ENCODE measurements at places on chromosomes 12 and 14.

GRCh38 chr14:105117710-105118385, 50.7 kb downstream of the JAG2 start:
- no peak for DNase-seq

GRCh38 chr12:94545935-94546771, 86.5 kb upstream of the CEP83 start:
- DNase-seq: peak; percentile 68

DNA sequence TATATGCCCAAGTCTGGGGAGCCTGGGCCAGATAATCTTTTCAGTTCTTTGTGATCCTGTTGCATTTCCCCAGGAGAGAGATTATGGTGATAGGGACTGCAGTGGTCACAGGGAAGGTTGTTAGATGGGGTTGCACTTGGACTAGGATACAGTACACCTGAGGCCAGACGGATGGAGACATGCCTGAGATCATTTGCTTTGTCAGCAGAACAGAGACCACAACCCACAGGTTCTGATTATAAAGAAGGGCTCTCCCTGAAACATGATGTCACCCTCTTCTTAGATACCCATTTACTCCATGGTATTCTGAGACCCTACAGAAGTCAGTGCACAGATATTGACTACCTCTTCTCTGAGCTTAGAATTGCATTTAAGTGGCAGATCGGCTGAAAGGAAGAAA, 200.9 kb upstream of the IGF1 start:
- no peak for DNase-seq

GRCh38 chr14:54094765-54095164, 138.1 kb upstream of the BMP4 start:
- no peak for DNase-seq

- no peak for DNase-seq
Observed at GRCh38 chr14:50658203-50658602, 9.9 kb downstream of the SAV1 start.

GRCh38 chr14:93068711-93069110, 47.0 kb downstream of the ITPK1 start:
- DNase-seq: no peak

GRCh38 chr12:81229759-81230158, 151.9 kb downstream of the ACSS3 start:
- DNase-seq: no peak

- DNase-seq: no peak
Observed at GRCh38 chr12:102314821-102315220, 117.2 kb upstream of the PMCH start.

- DNase-seq: no peak
Observed at GRCh38 chr12:32115404-32116104, 8.9 kb downstream of the BICD1 start.

DNA sequence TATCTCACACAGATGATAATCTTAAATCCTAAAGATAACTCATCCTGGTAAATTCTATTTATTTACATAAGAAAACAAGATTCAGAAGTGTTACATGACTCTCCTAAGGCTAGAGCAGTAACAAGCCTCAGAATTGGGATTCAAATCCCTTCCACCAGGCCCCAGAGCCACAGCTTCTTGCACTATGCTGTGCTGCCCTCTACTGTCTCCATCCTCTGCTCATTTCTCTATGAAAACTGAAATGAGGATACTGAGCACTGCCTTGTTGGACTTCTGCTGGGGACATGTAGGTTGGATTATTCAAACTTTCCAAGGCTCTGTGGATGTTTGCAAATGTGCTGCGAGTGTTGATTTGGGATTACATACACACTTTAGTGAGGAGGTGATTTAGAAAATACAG, 23.5 kb upstream of the C12orf50 start:
- peak; percentile 55 for DNase-seq

DNA sequence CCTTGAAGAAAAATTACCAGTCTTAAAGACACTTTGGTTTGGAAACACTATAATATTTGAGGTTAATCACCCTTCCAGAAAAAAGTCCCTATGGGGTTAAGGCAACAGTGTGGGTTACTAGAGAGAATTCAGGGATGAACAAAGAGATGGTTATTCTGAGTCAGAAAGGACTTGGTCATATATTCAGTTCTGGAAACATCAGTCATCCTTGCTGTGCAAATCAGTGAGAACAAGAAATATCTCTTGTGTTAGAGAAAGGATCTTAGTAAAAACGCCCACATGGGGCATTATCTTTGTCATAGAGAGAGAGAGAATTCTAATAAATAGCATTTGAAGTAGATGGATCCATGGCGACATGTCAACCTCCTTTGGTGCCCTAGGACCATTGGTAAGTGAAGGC, 59.4 kb upstream of the E2F7 start:
- DNase-seq: no peak

DNA sequence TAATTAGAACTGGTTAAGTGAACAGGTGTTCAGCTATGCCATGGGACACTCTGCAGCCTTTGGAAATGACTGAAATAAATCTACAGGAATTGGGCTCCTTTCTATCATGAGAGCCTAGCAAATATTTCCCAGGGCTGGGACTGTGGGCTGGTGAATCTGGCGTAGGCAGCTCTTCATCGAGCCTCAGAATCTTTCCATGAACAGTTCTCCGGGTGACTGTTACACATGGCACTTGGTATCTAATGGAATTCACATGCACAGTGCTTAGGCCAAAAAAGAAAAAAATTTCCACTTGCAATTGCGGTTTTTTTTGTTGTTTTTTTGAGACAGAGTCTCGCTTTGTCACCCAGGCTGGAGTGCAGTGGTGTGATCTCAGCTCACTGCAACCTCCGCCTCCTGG, 32.1 kb downstream of the PRKAB1 start:
- DNase-seq: no peak

GRCh38 chr12:89939522-89940215, 231.0 kb upstream of the ATP2B1 start:
- DNase-seq: no peak

GRCh38 chr12:104769144-104769561, 188.9 kb downstream of the SLC41A2 start:
- no peak for DNase-seq

- DNase-seq: no peak
Observed at GRCh38 chr14:88327497-88327896, 4.4 kb upstream of the KCNK10 start.

- no peak for DNase-seq
Observed at GRCh38 chr14:81772381-81772780, 238.7 kb upstream of the SEL1L start.

DNA sequence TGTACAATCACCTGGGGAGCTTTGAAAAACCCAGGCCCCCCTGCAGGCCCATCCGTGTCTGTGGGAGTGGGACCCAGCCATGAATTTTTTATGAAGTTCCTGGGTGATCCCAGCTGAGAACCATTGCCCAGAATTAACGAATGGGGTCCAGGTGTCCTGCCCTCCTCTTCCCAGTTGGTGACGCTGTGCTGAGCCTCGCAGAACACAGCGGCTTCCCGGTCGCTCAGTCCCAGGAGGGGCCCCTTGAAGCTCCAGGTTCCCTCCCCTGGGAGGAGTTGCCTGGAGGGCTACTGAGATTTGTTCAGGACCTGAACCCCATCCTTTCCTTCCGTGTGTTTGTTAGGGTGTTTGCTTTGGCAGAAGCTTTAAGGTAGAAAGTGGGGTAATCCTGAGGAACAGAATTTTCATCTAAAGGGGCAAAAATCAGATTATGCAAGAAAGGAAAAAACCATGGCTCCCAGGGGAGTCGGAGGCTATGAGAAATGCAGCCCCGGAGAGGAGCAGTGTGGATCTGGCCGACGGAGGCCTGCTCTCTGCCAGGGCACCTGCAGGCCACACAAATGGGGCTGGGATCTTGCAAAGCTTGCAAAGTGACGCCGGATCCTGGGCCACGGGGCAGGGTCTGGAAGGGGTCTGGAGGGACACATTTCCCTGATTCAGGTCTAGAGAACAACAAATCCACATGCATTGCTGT, 164.7 kb upstream of the PRMT8 start:
- no peak for DNase-seq

DNA sequence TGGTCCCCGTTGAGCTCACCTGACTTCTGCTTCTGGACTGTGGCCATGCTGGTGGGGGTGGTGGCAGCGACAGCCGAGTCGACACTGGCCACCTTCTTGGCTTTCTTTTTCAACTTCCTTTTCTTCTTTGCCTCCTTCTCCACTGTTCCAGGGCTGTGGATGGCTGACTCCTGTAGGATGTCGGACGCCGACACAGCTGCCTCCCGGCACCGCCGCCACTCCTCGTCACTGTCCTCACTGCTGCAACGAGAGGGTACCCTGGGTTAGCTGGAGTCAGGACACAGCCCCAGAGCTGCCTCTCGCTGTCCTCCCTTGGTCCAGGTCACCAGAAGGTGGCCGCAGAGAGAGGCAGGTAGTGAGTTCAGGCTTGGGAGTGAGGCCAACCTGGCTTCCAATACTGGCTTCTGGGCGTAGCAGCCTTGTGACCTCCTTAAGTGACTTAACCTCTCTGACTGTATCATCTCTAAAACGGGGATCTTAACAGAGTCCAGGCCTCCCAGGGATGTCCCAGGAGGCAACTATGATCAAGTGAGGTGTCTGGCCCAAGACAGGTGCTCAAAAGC, 12.0 kb downstream of the C12orf43 start:
- DNase-seq: no peak

GRCh38 chr12:50546441-50547318, 41.9 kb downstream of the DIP2B start:
- DNase-seq: no peak

DNA sequence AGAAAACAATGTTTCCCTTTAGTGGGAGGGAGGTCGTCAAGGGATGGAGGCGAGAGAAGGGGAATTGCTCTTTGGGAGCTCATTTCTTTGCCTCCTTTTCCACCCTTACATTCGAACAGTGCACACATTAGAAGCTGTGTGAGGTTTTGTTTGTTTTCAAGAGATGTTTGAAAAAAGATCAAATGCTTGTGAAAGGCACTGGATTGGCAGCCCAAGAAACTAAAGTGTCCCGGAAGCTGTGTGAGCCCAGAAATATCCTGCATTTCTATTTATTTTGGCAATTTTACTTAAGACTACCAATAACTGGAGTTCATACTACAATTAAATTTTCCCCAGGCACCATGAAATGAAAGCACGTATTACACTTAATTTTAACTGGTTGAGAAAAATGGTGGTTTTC, 67.0 kb downstream of the IGF1 start:
- DNase-seq: no peak

- no peak for DNase-seq
Observed at GRCh38 chr12:73629893-73630831, 907.5 kb upstream of the ATXN7L3B start.

DNA sequence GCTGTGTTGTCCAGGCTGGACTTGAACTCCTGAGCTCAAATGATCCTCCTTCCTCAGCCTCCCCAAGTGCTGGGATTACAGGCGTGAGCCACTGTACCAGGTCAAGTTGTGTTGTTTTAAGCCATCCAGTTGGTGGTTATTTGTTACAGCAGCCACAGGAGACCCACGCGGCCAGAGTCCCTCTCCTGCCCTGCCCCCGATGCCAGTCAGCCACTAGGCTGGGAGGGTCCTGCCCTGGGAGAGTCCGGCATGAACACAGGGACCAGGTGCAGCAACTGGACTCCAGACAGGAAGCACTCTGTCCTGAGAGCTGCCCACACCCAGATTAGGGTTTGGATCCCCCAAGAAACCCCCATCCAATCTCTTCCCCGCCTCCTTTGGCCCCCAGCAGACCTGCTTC, 44.1 kb upstream of the FZD10 start:
- no peak for DNase-seq

DNA sequence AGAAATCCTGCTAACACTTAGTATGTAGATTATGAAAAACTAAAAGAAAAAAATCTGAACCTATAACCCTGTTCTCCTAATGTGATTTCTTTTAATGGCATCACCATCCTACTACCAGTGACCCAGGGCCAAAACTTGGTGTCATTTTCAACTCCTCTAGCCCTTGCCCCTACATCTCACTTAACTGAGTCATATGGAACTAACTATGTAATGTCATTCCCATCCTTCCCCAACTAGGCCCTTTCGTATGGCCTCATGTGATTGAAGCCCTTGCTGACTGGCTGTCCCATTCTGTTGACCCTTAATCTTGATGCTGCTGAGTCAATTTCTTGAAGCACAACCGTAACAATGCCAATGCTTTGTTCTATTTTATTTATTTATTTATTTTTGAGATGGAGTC, 7.6 kb downstream of the DMAC2L start:
- no peak for DNase-seq

DNA sequence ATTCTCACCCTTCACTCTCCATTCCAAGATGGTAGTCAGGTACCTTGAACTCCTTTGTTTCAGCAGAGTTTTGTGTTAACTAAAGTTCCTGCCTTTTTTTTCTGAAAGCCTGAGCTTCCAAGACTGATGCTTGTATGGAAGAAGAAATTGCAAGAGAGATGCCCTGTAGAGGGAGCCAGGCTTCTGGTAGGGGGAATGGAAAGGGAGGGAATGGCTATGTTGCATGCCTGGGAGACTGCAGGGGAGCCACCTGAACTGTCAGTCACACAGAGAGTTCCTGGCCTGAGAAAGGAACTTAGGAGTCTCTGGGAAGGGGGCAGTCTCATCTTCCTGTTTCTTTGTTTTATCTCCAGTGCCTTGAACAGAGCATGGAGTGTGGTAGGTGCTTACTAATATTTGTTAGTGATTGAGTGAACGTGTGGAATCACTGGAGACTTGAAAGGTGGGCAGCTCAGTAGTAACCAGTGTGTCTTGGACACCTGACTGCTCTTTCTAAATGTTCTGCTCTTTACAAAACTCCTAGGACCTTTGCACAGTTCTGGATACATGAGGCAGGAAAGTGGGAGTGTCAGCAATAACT, 132.2 kb downstream of the ANO4 start:
- no peak for DNase-seq

GRCh38 chr14:59829469-59830337, 40.9 kb downstream of the RTN1 start:
- no peak for DNase-seq

GRCh38 chr12:9851927-9852326, 17.2 kb downstream of the CLEC2B start:
- no peak for DNase-seq

- no peak for DNase-seq
Observed at GRCh38 chr14:78509516-78509915, 339.3 kb downstream of the NRXN3 start.

GRCh38 chr12:89451841-89452251, 72.8 kb downstream of the GALNT4 start:
- no peak for DNase-seq

DNA sequence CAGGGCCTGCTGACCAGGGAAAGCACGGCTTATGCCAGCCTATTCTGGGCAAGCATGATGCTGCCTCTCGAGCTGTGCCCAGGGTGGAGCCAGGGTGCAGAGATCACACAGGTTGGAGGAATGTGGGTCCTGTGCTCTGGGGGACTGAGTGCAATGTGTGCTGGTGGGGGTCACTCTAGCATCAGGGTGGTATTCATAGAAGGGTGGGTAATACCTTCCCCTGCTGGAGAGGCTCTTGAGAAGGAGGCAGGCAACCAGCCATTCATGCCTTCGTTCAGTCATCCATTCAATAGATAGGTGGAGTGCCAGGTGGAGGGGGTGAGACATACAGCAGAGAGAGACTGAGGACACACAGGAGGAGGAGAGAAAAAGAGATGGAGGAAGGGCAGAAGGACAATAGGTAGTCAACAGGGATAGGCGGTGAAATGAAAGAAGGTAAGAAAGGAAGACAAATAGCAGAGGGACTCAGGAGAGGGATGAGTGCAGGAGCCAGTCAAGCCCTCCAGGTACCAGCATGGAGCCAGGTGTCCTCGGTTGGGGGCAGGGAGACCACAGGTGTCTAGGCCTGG, 5.2 kb upstream of the ZNF385A start:
- no peak for DNase-seq

- no peak for DNase-seq
Observed at GRCh38 chr12:22190969-22191368, 143.5 kb downstream of the ST8SIA1 start.

GRCh38 chr14:100623961-100624360, 36.7 kb upstream of the BEGAIN start:
- DNase-seq: no peak

GRCh38 chr12:57456145-57456700, 1.1 kb downstream of the INHBE start:
- DNase-seq: no peak
